Osteoblast (primary cell): ENCODE measurements at places on chromosomes 5 and 9. TPM values are rescaled to one million over a fixed set of nuclear protein-coding genes. Genes with fewer than 3 reads are reported as not detected.

- DNase-seq = no peak
These were observed 3.3 kb upstream of the DCTN3 start for GRCh38 chr9:34623374-34624235.

DNA sequence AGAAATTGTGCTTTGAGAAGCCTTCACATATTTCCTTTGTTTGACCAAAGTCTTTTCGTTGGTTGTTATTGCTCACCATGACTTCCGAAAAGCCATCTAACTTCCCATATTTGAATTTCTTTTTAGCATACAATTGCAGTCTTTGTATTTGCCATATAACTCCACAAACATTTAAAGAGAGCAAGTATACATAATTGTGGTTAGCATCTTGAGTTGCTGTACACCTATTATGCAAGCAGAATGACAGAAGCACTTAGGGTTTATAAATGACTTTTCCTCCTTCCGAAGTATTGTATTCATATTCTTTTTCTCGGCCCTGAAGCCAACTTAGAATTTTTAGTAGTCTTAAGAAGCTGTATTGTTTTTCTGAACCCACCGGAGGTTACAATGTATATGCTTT is 250.4 kb downstream of the RFK start:
- DNase-seq = no peak

DNA sequence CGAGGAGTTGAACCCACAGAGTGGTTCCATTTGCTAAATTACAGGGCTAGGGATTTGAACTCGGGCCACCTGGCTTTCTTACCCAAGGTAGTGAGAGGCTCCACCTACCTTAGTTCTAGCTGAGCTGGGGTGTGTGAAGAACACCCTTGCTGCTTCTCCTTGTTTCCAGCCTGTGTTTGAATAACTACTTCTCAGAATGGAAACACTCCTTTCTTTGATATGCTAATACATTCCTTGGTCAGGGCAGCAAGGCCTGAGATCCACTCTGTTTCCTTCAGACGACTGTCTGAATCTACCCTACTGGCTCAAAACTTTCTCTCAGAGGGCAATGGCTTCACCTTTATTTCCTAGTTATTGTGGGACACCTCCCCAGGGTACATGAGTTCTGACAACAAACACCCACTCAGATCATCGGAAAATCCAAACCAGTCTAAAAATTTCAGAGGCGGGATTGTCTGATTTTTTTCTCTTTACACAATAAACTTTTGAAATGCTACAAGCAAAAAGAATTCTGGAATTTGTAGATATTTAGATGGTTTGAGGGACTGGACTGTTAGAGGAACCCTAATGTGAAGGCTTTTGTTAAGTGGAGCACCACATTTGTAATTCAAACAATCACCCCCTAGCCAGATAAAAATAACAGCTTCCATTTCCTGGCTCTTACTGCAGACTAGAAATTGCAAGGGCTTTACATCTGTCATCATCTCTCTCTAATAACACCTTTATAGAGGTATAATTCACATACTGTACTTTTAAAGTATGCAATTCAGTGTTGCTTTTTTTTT is 4.0 kb upstream of the ATP6V1G1 start:
- no peak for DNase-seq

DNA sequence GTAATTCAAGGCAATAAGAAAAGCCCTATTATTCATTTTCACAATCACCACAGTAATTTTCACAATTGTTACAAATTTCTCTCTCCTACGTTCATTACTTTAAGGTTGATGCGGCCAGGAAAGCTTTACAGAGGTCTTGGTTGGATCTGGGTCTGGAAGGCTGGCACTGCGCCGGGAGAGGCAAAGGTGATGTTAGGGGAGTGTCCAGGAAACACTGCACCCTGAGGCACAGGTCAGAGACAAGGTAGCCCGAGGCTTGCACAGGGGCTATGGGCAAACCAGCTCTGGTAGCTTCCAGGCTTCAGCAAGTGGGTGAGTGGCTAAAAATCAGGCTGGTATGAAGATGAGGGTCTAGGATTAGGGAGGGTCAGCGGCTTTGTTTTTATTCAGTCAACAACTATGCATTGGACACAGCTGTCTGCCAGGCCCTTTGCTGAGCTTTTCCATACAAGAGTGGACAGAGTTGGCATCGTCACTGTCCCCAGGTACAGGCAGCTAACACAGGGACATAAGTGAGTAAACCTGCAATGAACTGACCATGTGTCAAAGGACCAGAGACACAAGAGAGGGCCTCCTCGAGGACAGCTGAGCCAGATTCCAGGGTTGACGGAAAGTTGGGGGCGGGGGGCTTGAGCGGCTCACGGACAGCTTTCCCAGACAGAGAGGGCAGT is 12.4 kb upstream of the TENT4A start:
- peak; percentile 35 for DNase-seq

DNA sequence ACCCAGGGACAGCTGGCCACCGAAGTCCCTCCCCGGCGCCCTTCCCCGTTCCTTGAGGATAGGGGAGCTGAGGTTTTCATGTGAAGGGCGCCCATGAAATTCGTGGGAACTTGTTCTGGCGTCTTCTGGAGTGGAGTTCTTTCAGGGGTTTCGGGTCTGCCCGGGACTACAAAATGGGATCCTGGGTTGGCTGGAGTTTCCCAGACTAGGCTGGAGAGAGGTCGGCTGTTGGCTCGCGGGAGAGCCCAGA is 3.6 kb upstream of the RGMB start:
- DNase-seq = no peak

DNA sequence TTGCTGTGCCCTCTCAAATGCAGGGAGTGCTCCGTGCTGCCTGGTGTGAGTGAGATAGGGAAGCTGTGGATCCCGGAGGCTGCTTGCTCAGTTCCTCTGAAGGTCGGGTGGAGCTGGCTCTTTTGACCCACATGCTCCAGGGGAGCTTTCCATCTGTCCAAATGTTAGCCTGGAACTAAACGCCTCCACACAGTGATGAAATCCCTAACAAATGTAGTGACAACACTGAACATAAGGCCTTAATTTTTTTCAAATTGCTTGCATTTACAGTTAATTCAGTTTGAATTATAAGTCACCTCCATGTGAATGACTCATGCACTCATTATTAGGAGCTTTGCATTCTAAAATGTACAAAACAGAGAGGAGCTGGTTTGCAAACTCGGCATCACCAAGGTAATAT is 27.0 kb downstream of the PRDM6 start:
- DNase-seq = peak; percentile 10

- DNase-seq = no peak
These were observed 103.4 kb upstream of the DMRTA1 start for GRCh38 chr9:22343218-22343611.

DNA sequence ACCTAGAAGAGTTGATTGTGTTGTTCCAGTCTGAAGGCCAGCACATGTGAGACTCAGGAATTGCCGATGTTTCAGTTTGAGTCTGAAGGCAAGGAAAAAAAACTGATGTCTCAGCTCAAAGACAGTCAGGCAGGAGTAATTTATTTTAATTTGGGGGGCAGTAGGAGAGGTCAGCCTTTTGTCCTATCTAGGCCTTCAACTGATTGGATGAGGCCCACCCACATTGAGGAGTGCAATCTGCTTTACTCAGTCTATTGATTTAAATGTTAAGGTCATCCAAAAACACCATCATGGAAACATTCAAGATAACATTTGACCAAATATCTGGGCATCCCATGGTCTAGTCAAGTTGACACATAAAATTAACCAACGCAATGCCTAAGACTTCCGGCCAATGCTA is 288.9 kb downstream of the CDK5RAP2 start:
- DNase-seq = no peak

- DNase-seq = peak; percentile 42
These were observed 39.3 kb downstream of the CRB2 start for GRCh38 chr9:123395276-123395688.

- DNase-seq = peak; percentile 73
These were observed 49.0 kb downstream of the ADAMTS2 start for GRCh38 chr5:179296150-179296821.

DNA sequence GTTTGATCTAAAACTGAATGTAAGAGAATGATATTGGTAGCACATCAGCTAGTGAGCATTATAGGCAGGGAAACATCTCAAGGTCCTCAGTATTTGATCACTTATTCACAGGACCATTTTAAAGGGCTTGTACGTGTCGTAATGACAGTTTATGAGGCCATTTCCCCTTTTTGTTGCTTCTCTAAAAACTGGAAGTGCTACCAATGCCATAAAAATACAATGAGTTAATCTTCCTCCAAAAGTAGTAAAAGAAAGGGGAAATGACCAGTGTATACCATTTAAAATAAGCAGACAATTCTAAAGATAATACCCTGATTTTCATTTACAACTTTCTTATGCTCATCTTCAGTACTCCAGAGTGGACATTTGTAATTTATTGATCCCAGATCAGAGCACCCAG is 285.8 kb upstream of the PCSK5 start:
- DNase-seq = no peak

DNA sequence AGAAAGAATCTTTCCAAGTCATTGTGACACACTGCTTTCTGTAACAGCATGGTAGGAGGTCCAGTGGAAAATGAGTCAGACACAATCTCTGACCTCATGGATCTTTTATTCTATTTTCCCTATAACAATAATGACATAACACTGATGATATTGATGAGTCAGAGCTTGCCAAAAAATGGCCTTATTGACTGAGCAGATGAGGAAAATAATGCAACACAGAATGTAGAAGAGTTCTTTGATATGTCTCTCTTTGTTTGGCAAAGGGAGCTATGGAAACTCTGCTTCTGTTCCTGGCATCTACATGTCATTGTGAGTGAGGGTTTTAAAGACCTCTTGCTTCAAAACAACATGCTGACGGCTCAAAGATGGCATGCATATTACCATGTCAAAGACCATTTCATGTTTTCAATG is 443.1 kb upstream of the ZNF608 start:
- DNase-seq = no peak

GRCh38 chr5:158287643-158288271 is 428.8 kb upstream of the CLINT1 start:
- no peak for DNase-seq

DNA sequence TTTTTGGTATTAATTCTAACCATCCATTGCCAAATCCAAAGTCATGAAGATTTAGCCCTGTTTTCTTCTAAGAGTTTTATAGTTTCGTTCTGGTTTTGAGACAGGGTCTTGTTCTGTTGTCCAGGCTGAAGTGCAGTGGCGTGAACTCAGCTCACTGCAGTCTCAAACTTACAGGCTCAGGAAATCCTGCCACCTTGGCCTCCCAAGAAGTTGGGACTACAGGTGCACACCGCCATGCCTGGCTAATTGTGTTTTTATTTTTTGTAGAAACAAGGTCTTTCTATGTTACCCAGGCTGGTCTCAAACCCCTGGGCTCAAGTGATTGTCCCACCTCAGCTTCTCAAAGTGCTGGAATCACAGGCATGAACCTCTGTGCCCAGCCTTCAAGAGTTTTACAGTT is 21.0 kb downstream of the ACTL7A start:
- no peak for DNase-seq

GRCh38 chr5:135833961-135834638 is 363 bp upstream of the SLC25A48 start:
- peak; percentile 93 for DNase-seq

DNA sequence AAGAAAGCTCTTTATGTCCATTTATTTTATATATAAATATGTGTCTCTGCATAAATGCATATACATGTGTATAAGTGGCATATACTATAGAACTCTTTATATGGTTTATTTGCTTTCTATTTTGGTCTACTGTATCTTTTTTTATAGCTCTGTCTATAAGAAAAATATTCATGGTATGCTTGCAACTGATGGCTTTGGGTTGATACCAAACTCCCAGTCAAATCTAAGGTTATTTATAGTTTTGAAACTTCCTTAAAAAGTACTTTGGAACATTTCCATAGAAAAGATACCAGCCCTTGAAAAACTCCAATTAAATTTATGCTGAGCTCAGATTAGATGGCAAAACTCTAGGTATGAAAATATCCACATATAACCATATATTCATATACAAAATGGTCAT is 120.0 kb upstream of the KLF9 start:
- DNase-seq = no peak

- no peak for DNase-seq
These were observed 215.7 kb downstream of the SEMA6A start for GRCh38 chr5:116358911-116359418.

ARID3C gene
- under 0.01 TPM in 1 of 2 replicates, not detected in the other for total RNA-seq

PCDHGB6 gene
- 6.2 and 8.0 TPM in 2 replicates for total RNA-seq

SLC6A18 gene
- not detected in 2 replicates for total RNA-seq

ADGRD2 gene
- total RNA-seq = not detected in 2 replicates

POU5F2 gene
- total RNA-seq = 1.8 and 2.9 TPM in 2 replicates

IL5 gene
- not detected in 2 replicates for total RNA-seq

GALT gene
- total RNA-seq = 32.6 and 38.9 TPM in 2 replicates

ANKRD31 gene
- 0.29 and 0.36 TPM in 2 replicates for total RNA-seq

LECT2 gene
- total RNA-seq = not detected in 2 replicates

RNF183 gene
- not detected in 2 replicates for total RNA-seq

CSF1R gene
- 0.36 and 0.88 TPM in 2 replicates for total RNA-seq

PRELID2 gene
- 18.0 and 19.5 TPM in 2 replicates for total RNA-seq

KLHL9 gene
- 35.9 and 38.4 TPM in 2 replicates for total RNA-seq

SLIT3 gene
- total RNA-seq = 37.6 and 38.3 TPM in 2 replicates

HNRNPA0 gene
- 24.2 TPM in 2 replicates for total RNA-seq

SH2D3C gene
- total RNA-seq = 0.29 and 0.36 TPM in 2 replicates

AGXT2 gene
- total RNA-seq = not detected in 2 replicates

SAPCD2 gene
- total RNA-seq = 0.88 and 1.1 TPM in 2 replicates

ATOSB gene
- total RNA-seq = 31.1 and 32.1 TPM in 2 replicates

GFPT2 gene
- total RNA-seq = 30.4 and 39.5 TPM in 2 replicates

IL33 gene
- total RNA-seq = under 0.01 TPM in 1 of 2 replicates, not detected in the other
